ENCODE measurements at places on chromosomes 3 and 15.

- DNase-seq = no peak
Observed at GRCh38 chr15:64530472-64530871, 70.1 kb downstream of the ZNF609 start.

DNA sequence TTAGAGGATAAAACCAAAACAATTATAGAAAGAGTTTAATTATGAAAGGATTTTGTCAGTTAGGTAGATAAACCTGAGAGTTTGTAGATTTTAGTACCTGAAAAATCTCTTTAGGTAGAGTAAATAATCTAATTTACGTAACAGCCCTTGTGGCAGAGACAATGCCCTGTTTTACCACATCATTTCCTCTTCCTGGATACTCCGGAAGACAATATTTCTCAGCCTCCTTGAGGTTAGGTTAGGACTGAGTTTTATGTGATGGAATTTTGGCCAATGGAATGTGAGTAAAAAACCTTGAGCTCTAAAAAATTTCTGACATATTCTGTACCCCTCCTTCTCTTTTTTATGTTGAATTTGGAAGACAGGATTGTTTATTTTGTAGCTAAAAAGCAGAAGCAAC lies 50.7 kb upstream of the TPRG1 start:
- no peak for DNase-seq

DNA sequence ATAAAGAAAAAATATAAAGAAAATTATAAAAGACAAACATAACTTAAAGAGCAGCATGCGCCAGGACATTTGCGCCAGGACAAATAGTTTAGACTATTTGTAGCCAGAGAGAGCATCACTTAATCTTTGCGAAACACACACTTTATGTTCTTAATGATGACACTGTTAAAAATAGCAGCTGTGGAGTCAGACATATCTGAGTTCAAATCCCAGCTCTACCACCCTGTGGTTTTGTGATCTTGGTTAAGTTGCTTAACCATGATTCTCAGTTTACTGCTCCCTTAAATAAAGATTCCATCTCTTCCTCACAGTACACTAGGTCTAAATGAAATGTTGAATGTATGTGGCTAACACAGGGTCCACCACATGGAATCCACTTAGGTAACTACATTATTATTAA lies 31.4 kb downstream of the KCNMB2 start:
- no peak for DNase-seq

DNA sequence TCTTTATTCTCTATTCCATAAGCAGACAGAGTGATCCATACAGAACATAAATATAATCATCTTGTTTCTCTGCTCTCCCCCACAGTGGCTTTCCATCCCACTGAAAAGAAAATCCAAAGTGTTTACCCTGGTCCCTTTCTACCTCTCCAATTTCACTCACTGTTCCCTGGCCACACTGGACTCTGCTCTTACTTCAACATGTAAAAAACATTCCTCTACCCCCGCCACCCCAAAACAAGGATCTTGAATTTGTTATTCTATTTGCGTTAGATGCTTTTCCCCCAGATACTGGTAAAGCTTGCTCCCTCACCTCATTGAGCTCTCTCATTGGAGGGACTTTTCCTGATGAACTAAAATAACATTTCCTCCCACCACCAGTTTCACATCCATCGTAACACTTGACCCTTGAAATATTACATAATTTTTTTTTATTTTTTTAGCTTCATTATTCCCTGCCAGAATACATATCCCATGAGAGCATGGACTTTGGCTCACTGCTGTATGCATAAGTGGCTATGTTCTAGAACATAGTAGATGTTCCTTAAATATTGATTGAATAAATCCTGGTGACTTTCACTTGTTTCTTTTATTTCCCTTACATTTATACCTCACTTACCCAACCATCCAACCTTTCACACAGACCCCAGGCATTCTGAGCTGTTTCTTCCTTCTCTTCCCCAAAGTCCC lies 162.7 kb upstream of the MEIS2 start:
- DNase-seq = no peak

DNA sequence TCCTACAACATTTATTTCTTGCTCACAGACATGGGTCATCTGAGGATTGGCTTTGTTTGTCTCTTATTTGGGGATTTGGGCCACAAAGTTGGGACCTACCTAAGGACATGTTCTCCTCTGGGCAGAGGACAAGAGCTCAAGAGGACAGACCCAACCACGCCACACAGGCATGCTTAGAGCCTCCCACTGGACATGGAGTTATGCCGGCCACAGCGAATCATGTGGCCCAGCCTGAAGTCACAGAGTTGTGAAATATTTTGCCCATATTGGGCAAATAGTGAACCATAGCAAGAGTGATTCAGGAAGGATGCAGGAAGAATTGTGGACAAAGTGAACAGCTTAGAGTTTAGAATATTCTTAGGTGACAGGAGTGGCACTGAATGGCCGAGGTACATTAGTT lies 9.9 kb downstream of the TRAK1 start:
- no peak for DNase-seq

DNA sequence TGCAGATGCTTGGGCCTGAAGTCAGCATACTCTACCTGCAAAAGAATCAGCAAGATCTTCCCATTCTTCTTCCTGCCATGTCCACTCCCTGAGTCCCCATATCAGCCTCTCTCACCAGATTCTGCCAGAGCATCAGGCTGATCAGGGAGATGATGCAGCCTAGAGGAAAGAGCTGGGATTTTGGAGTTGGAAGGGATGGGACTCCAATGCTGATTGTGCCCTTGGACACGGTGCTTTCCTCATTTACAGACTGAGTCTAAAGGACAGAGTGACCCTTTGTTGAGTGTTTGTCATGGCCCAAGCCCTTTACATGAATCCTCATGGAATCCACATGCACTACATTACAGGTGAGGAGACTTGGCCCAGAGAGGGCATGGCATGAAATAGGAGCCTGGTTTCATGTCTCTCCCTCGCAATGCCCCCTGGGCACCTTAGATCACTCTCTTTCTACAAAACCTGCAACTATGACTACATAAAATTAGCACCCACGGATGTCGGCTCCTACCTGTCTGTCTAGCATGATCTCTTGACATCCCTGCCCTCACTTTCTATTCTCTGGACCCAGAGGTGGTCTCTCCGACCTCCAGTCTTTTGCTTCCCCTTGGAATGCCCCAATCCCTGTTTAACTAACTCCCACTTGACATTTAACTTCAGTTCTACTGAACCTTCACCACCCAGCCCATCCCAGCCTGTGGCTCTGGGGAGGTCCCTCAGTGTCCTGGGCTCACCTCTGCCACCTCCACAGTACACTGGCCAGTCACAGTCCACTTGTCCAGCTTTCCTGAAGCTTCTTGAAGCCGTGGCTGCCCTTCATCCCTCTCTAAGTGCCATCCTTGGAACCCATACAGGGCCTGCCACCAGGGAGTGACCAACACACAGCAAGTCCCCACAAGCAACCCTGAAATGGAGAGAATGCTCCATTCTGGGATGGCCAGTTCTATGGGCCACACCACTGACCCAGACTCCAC lies 173.5 kb downstream of the ABHD5 start:
- DNase-seq = peak; percentile 34

DNA sequence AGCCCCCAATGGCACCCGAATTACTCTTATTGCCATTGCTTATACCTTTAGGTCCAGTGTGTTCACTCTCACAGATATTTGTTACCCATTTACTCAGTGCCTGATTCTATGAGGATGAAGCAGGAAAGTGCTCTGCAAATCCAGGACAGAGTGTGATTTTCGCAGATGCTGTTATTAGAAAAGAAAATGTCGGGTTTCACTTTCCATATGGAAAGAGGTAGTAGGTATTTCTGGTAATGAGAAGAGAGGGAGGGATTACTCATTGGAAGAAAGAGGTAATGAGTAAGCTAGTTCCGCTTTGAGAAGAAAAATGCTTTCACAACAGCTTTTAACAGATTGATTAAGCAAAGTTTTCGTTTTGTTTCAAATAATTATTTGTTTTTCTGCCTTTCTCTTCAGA lies 336.3 kb upstream of the CFAP20DC start:
- DNase-seq = no peak

DNA sequence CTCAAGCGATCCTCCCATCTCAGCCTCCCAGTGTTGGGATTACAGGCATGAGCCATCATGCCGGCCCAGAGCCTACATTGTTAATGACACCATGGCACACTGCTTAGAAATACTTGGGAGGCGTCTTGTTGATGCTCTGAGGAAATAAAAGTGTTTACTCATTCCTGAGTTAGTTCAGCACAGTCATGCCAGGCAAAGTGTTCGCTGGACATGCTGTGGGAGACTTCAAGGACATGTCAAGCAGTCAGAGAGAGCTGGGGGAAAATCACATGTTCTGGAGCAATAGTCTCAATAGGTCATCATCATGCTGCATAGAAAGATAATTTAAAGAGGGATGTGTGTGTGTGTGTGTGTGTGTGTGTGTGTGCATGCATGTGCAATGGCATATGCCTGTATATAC lies 37.5 kb downstream of the TTC23 start:
- DNase-seq = no peak

- no peak for DNase-seq
Observed at GRCh38 chr15:59352189-59352588, 20.5 kb downstream of the MYO1E start.

DNA sequence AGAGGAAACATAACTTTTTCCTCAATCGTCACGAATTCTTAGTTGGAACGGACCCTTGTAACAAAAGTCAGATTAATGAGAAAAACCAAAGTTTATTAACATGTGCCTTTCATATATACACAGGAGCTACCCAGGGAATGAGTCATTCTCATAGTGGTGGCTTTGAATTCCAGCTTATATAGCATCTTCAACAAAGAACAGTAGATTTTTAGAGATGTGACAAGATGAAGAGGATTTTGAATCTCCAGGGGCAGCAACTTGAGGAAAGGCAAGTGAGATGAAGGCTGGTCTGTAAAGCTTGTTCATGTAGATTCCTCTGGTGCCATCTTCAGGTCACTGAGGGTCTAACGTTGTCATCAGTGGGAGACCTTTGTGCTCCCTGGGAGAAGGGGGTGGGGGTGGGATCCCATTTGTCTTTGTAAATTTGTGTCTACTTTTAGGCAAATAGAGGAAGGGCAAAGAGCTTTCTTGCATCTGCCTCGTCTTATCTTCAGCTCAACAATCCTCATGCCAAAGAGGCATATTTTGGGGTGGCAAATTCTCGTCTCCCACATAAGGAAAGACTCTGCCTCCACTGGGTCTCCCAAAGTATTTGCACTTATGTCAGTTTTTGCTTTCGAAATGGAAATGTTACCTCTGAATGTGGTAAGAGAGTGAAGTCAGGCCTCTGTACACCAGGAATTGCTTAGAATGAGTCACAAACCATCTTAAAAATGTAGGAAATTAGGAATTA lies 29.5 kb downstream of the CLEC3B start:
- peak; percentile 84 for DNase-seq

DNA sequence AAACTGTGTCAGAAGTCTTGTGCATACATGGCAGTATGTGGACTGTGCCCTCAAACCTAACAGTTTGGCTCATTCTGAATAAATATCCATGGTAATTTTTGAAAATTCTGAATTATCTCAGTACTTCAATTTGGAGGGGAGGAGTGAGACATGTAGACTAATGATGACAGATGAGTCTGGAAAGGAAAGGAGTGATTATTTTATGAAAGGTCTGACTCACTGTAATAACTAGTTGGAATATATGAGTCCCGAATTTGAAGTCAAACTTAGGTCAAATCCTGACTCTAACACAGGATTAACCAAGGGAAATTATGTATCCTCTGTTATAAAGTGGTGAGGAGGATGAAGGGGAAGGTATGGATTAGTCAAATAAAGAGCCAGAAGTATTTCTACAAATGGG lies 38.6 kb downstream of the SUCNR1 start:
- DNase-seq = no peak

GRCh38 chr3:188914552-188914951 lies 257.2 kb upstream of the TPRG1 start:
- no peak for DNase-seq

DNA sequence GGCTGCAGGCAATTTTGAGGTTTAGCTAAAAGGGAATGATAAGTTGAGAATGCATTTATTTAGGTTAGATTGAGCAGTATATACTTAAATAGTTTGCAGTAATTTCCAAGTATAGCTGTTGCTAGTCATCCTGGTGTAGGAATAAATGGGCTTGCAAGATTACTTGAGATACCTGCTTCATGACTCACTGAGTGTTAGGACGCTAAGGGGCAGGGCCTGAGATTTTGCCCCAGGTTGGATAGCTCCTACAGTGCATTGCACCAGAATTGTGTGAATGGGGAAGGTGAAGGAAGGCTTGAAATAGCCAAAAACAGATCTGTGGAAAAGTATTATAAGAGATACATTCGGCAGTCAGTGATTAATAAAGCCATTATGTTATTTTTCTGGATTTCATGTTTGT lies 72.8 kb downstream of the KCNH8 start:
- peak; percentile 72 for DNase-seq

- DNase-seq = no peak
Observed at GRCh38 chr15:62444104-62445022, 279.3 kb upstream of the C2CD4B start.

- DNase-seq = peak; percentile 66
Observed at GRCh38 chr3:50373146-50374051, 14.1 kb upstream of the TMEM115 start.

- no peak for DNase-seq
Observed at GRCh38 chr15:100125401-100126191, 216.2 kb downstream of the ADAMTS17 start.
